ENCODE measurements at places on chromosomes 11 and 22.

DNA sequence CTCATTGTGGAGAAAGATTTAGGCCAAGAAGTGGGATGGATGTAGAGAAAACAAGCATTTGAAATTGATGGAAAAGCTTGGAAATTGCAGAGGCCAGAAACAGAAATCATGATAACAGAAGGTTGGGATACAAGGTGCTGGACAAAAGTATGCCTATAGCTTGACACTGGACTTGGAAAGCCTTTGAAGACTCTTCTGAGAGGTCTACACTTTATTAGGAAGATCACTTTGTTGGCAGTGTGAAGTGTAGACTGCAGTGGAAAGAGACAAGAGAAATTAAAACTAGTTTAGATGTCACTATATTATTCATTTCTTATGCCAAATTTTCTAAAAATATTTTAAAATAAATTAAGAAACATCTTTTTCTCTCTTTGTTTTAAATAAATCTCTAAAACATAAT, 59.1 kb downstream of the KIF18A start:
- DNase-seq = no peak

- no peak for DNase-seq
These were observed 9.4 kb upstream of the FANCF start for GRCh38 chr11:22634897-22635629.

GRCh38 chr22:41555325-41555982, 5.4 kb upstream of the CSDC2 start:
- no peak for DNase-seq

GRCh38 chr11:57751676-57752253, at the start of gene BTBD18:
BTBD18 (minus strand) TSS chr11:57751819; CDS start chr11:57751188, 631 bp downstream.
- DNase-seq = no peak

GRCh38 chr22:37218399-37218770, 6.1 kb upstream of the SSTR3 start:
- DNase-seq = no peak

GRCh38 chr22:38505541-38506117, 482 bp downstream of the DDX17 start:
- DNase-seq = peak; percentile 83

DNA sequence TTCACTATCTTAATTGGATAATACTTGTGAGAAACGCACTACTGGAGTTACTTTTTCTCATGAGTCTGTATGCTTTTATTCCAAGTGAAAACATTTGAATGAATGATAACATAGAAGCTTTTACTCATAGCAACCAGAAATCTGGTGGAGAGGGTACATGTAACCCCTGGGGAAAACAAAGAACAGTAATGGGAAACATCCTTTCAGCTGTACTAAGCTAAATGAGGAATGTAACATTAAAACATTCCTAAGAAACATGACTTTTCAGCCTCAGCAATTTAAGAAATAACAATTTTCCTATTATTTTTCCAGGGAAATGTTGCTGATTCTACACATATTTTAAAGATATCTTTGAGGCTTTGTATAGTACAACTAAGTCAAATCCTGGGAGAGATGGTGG, 97.2 kb upstream of the CEP126 start:
- DNase-seq = no peak

- DNase-seq = no peak
These were observed 5.1 kb upstream of the PPP6R3 start for GRCh38 chr11:68455485-68455884.

DNA sequence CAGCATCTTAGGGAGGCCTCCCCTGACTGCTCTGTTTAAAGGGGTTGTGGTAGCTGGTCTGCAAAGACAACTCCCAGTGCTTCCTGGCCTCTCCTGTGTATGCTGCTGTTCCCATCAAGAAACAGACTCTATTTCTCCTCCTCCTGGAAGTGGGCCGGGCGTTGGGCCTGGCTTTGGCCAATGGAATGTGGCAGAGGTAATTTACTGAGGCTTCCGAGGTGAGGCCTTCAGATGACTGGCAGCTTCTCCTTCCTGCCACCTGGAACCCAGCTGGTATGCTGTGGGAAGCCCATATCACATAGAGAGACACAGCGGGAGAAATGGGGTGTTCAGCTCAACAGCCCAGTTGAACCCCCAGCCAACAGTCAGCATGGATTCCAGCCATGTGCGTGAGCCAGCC, 25.1 kb upstream of the EIF3D start:
- DNase-seq = no peak

DNA sequence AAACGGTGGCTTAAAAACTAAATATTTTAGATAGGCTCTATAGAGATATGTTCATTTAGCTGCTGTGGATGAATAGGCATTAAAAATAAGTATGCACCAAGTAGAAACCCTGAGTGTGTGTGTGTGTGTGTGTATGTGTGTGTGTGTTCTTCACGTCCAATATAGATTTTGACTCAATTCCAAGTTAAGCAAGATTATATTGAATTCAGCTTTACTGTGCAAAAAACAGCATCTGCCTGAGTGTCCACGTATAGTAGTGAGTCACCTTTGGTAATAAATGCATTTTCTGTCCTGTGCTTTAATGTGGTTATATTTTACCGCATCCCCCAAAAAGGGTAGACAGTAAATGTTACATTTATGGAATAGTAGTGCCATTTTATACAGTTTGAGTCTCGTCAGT, 71.2 kb downstream of the PDHX start:
- DNase-seq = no peak

DNA sequence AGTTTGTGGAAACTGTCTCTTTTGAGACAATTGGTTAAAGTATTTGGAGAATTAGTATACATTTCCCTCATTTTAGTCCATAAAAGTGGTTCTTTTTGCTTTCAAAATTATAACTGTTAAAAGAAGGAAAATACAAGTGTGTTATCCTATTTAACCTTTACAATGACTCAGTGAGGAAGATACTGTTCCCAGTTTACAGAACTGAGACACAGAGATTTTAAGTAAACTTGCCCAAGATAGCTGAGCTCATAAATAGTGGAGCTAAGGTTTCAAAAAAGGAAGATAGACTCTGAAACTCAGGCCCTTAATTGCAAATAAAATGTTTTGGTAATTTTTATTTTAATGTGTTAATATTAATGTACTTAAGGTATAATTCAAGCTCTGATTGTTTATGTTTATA, 58.9 kb downstream of the DKK3 start:
- DNase-seq = no peak

GRCh38 chr11:65535102-65535501, 10.2 kb downstream of the SCYL1 start:
- no peak for DNase-seq

GRCh38 chr22:39350757-39351688, 1.2 kb downstream of the SYNGR1 start:
- no peak for DNase-seq

GRCh38 chr11:95154514-95154913, 64.9 kb downstream of the ENDOD1 start:
- no peak for DNase-seq

DNA sequence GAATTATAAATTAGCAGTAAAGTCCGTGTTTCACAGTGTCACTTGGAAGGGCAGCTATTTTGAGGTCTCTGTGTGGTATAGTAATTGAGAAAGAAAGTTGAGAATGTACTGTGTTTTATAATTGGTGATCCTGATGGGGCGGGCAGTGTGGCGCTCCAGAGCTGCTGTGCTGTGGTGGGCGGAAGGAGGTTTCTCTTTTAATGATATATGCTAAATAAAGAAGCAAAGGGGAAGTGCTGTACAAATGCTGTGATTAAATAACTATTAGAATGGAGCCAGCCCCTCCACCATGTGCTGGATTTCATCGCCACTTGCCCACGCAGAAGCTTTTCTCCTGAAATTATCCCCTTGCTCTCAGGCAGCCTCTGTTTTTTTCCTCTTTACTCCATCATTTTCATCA, 24.6 kb downstream of the ATXN10 start:
- no peak for DNase-seq

- DNase-seq = no peak
These were observed 8.3 kb downstream of the CDON start for GRCh38 chr11:126054408-126054807.

GRCh38 chr11:47256374-47256773, 1.4 kb upstream of the NR1H3 start:
- no peak for DNase-seq

DNA sequence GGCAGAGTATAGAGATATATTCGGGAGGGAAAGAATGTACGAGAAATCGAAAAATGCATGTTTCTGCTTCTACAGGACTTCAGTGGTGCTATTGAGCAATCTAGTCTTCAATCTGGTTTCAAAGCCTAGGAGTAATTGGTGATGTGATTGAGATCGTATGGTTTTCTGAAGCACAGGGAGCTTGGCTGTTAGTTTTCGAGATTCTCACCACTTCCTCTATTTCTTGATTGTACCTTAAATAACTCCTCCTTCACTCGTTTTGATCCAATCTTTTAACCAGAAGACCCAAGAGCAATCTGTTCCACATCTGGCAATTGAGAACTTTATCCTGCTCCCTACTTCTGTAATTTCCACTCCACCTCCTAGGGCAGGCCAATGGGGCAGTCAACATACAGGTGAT, 518 bp downstream of the CCDC179 start:
- no peak for DNase-seq

DNA sequence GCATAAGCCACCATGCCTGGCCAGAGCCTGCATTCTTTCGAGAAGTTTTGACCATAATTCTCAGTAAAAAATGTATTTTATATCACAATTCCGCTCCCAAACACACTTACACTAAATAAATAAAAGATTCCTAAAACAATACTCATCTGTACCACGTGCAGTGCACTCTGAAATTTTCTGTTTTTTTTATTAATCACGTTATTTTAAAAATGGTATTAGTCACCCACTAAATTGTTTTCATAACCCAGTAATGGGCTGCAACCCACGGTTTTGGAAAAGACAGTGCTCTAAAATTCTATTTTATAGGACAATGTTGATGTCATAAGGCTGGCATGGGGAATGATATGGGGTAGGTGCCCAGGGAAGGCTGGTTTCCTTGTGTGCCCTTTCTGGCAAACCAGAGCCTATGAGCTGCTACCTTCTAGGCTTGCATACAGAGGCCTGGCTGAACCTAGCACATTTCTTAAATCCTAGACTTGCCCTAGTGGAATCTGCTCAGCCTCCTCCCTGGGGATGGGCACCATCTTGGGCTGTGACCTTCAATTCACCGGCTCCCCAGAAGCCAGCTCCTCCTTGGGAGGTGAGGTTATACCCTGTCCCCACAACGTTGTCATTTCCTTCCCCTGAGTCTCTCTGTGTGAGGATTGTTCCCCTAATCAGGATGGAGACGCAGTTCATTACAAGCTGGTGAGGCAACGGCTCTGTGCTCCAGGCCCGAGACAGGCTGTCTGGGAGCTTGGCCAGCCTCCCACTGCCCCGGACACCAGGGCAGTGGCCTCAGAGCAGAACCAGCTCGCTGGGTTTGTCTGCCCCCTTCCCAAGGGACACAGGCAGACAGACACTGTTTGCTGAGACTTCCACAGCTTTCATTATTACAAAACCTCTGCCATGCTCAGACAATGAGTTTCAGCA, 116.5 kb upstream of the NAV2 start:
- no peak for DNase-seq

- no peak for DNase-seq
These were observed 319.3 kb downstream of the DCDC1 start for GRCh38 chr11:31050061-31050765.

GRCh38 chr22:42174062-42174461, 43.5 kb upstream of the CYP2D6 start:
- no peak for DNase-seq

GRCh38 chr22:41405588-41405987, 23.8 kb downstream of the TEF start:
- DNase-seq = no peak

- no peak for DNase-seq
These were observed 462.4 kb downstream of the BRD1 start for GRCh38 chr22:49365191-49365837.

DNA sequence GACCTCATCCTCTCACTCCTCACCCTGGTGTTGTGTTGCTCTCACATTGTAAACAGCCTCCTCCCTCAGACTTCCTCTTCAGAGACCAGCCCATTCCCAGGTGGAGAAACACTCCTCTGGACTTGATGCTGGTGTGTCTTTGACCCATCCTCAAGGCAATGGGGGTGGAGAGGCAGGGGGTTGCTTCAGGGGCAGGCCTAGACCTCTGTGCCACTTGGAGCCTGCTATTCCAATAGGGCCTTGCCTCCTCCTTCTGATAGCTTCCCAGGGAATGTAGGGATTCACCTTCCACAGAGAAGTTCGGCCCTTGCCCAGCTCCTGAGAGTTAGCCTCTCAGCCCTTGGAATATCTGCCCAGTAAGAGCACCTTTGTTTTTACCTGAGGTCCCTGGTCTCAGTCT, 606.6 kb upstream of the CADM1 start:
- no peak for DNase-seq

- no peak for DNase-seq
These were observed 73.2 kb upstream of the NUP50 start for GRCh38 chr22:45090497-45090910.

DNA sequence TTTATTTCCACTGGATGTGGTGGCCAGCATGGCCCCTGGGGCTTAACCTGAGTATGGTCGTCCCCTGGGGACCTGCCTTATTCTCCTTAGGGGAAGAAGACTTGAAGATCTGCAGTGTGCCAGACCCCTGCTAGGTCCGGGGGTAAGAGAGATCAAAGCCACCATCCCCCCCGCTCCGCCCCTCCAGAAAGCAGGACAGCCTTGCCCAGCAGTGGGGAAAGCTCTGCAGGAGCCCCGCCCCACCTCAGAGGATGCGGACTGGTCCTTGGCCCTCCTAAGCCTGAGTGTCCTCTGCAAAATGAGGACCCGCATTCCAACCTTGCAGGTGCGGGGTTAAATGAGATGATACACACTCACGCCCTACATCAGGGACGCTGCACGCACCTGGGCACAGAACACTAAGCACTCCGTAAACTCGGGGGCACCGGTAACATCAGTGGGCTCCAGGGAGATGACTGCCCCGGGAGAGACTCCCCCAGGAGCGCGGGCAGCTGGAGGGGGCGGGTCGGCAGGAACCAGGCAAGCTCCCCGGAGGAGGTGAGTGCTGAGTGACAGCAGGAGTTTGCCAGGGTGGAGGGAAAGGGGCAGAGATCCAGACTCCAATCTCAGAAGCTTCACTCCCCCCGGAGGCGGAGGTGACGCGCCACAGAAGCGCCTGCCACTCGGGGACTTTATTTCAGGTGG, 564 bp upstream of the ANO1 start:
- no peak for DNase-seq

DNA sequence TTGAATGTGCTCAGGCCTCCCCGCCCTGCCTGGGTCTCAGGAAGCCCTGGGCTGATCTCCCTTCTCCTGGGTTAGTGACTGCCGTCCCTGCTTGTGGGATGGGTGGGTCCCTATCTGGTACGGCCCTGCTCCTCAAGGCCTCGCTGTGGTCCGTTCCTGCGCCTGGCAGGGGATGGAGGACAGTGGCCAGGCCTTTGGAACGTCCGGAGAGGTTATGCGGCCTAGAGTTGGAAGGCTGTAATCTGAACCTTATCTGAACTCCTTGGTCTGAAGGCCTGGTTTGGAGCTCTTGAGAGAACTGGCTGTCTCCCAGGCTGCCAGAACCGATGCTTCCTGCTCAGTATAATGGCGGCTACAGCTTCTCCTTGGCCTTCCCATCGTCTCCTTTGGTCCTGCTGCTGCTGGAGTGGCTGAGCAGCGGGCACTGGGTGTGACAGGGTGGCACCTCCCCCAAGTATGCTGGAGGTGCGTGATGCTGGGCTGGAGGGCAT, 72.8 kb downstream of the FLI1 start:
- DNase-seq = no peak

Data from anterior cingulate cortex (tissue), 58 donors.